NCI-H187 (cell line): ENCODE measurements at places on chromosomes 5 and 9.

GRCh38 chr5:145680767-145681166, 154.4 kb downstream of the PRELID2 start:
- no peak for DNase-seq

GRCh38 chr5:150639377-150639692, 1.1 kb upstream of the SYNPO start:
- no peak for DNase-seq

DNA sequence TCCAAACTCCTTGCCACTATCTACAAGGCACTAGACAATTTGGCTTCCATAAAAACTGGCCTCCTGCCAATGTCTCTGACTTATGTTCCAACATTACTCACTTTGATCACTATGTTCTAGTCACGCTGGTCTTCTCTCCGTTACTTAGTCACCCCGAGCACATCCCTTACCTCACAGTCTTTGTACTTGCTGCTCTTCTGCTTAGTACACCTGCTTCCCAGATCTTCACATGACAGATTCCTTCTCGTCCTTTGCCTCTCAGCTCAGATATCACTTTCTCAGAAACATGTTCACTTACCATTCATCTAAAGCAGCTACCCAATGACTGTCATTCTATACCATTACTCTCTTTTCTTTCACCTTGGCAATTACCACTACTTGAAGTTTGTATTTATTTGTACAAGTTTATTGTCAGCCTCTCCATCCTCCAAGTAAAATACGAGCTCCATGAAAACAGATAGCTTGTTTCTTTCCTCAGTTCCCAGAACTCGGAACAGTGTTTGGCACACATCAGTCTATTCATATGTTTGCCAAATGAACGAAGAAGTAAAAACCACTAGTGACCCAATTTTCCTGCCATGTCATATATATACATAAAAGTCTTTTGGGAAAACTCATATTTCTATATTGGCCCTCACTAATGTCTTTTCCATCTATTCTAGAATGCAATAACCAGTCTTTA, 5.9 kb upstream of the SLC22A5 start:
- DNase-seq = no peak

DNA sequence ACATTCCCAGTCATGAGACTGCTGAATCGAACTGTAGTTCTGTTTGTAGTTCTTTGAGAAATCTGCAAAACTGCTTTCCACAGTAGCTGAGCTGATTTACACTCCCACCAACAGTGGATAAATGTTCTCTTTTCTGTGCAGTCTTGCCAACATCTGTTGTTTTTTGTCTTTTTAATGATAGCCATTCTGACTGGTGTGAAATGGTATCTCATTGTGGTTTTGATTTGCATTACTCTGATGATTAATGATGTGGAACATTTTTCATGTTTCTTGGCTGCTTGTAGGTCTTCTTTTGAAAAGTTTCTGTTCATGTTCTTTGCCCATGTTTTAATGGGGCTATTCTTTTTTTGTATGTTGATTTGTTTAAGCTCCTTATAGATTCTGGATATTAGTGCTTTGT, 187.3 kb upstream of the TLE4 start:
- DNase-seq = no peak

DNA sequence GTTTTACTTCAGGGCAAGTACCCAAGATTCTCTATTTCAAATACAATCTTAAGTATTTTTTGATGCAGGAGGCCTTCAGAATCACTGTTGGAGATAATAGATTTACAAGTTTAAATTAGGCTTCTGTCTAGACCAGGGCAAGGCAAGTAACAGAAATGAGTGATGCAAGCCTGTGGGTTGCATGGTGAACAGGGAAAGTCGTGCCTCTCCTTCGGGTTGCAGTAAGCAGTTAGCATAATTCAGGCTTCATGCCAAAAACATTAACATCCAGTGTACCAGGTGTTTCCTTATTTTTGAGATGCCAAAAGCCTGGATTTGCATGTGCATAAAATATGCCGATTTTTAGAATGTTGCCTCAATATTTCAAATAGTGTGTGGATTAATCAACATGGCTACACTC, 369.0 kb downstream of the CAAP1 start:
- DNase-seq = no peak

DNA sequence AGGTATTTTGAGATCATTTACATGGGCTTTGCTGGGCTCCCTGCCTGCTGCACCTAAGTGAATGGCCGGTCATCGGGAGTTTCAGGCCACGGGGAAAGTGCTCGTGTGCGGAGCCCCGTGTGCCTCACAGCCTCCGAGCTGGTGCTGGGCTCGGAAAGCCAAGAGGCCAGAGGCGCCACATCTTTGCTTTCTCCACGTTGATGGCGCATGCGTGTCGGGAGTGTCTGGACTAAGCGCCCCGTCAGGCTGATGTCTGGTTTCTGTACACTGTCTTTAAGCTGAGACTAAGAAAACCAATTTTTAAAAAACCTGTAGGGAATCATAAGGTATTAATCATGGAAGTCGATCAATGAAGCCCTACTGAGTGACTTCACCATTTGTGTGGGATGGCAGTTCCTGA, 69.1 kb downstream of the OTULIN start:
- DNase-seq = no peak
